ENCODE measurements at places on chromosomes 1 and 21.

DNA sequence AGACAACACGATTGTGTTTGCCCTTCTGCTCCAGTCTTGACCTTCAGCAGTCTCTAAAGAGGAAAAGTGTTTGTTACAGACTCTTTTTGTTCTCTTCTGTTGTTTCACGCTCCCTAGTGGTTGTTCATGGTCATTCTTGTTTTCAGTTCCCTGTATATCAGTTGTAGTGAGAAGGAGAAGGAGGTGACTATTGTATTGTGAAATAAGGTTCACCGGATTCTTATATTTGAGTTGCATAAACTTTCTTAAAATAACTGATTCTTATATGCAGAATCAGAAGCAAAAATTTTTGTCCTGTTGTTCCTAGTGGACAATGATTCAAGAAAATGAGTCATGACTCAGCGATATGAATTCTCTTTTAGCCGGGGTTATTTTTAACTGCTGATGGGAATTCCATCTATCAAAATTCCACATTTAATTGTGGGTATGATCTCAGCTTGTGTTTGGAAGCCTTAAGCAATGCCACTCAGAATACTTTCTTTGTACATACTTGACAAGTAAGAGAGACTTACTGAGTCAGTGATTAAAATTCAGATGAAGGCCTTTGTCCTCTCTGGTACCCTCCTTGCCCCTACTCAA lies 152.2 kb downstream of the CLEC20A start:
- DNase-seq, result no peak

GRCh38 chr1:183019860-183020259 lies 3.4 kb upstream of the LAMC1 start:
- no peak for DNase-seq

- peak; percentile 76 for DNase-seq
These were observed 3.1 kb upstream of the YRDC start for GRCh38 chr1:37811027-37811655.

DNA sequence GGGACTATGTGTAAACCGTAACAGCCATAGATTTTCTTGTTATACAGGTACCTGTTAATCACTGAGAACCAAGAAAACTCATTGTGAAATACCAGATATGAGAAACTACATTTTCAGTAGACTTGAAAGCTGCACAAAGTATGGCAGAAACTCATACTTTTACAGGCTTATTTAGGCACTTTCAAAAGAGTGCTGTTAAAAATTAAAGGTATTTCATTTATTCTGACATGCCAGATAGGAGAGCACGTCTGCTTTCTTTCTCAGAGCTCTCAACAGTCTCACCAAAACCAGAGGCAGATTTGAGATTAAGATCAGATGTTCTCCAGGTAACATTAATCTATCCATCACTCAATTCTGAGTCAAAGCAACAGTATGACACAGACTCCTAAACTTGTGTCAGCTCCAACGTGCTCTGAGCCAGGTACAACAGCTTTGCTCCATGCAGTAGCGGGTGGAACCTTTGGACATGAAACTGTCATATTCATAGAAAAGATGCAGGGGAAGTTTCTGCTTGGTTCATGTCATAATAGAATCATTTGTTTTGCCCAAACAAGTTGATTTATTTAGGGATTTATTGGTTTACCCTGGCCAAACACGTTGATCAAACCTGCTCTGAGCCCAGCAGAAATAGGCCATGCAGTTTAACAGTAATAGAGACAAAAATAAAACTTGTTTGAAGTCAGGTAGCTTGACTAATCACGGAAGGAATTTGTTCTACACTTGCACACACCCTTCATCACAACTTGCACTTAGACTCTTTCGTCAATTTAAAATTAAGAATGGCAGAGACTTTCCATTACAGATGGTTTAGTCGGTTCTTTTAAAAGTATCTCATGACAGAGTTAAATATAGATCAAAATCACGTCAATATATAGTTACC lies 20.8 kb upstream of the TSNAX start:
- DNase-seq, result no peak

DNA sequence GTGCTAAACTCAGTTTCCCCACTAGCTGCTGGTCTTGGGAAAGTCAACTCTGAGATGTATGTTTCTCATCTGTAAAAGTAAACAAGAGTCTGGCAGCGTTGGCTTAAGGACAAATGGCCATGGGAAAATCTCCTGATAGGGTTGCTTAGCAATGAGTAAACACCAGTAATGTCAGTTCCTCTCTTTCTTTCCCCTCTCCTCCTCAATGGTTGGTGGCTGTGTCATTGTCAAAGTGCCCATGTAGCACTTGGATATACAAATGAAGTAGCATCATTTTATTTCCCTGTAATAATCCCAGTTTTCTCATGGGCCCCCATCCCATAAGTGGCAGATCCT lies 2.2 kb upstream of the FYB2 start:
- peak; percentile 8 for DNase-seq

- DNase-seq, result no peak
These were observed 17.3 kb downstream of the C8B start for GRCh38 chr1:56948403-56949023.

DNA sequence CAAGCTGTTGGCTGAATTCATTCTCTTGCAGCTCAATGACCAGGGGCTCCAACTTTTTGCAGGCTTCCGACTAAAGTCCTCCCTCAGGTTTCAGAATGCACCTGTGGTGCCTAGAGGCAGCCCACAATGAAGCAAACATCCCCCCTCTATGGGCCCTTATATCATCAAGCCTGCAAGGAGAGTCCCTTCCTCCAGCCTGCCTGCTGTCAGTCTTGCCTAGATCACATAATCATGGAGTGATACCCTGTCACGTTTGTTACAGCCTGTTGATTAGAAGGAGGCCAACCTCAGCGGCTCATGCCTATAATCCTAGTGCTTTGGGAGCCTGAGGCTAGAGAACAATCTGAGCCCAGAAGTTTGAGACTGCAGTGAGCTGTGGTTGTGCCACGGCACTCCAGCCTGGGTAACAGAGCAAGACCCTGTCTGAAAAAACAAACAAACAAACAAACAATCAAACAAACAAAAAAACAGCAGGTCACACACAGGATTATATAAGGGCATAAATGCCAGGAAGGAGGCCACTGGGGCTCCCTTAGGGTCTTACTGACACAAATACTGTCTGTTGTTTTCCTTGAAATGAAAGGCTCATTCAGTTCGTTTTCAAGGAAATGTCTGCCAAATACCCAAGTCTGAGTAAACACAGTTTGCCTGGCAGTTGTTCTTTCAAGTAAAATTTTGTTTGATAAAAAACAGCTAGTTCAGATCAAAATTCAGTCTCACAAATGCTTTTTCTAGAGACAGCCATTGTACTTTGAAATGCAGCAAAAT lies 4.7 kb upstream of the SPRR3 start:
- no peak for DNase-seq

- DNase-seq, result no peak
These were observed 104.0 kb downstream of the PAX7 start for GRCh38 chr1:18734461-18735223.

GRCh38 chr21:25806060-25806459 lies 71.3 kb downstream of the GABPA start:
- DNase-seq, result no peak

DNA sequence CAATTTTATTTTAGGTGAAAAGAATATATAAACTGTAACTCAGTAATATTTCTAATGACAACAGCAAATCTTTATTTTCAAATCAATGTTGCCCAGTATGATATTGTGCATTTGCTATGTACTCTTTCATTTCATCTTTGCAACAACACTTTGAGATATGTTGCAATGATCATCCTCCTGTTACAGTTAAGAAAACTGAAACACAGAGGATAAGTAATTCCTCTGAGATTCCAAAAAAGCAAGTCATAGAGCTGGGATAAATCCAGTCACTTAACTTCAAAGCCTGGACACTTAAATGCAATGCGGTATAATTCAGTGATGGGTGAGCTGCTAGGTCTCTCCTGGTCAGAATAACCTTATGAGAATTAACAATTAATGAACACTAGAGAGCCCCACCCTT lies 48.6 kb upstream of the EXO1 start:
- DNase-seq, result no peak

DNA sequence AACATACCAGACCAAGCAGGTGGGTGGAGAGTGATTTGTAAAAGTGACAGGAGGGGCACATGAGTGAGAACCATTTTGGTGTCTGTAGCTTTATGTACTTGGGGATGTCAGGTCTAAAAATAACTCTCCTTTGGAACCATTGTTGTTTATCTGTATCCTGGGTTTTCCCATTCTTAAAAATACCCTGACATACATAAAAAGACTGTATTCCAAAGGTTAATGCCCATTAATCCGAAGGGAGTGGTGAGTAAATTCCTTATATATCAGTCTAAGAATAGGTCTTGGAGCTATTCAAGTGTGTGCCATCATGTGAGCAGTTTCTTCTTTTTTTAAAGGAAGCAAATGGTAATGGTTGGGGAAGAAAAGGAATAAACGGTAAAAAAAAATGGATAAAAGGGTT lies 117.5 kb downstream of the TGFB2 start:
- no peak for DNase-seq

DNA sequence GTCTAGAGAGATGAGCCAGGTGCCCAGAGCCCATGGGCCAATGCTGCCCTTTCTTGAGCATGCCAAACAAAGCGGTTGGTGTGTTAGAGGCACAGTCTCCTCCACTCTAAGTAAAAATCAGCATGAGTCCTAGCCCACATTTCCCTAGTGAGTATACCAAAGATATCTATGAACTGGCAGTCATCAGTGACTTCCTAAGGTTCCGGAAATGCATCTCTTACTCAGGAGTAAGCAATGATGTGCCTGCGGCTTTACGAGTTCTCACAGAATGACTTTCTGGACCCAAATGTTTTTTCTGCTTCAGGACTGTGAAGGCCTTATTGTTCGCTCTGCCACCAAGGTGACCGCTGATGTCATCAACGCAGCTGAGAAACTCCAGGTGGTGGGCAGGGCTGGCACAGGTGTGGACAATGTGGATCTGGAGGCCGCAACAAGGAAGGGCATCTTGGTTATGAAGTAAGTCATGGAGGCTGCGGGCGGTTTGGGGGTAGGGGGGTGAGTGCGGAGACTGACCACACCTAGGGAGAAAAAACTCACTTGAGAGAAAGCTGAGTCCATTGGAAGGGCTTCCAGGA lies 9.2 kb downstream of the PHGDH start:
- DNase-seq, result no peak

- DNase-seq, result no peak
These were observed 45.9 kb downstream of the OLIG1 start for GRCh38 chr21:33115631-33116510.

DNA sequence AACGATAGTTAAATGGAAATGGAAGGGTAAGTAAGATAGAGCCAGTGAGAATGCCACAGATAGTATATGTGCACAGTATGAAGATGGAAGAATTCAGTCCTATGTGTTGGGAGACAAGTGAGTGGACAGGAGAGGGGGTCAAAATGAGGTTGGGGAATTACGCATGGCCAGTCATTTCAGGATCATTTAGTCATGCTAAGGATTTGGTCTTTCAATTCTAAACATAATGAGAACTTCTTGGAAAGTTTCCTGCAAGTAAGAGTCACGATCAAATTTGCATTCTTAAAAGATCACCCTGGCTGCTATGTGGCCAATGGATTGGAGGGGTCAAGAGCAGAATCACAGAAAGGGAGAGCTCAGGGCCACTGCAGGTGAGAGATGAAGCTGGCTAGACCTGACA lies 64.0 kb upstream of the KCNK2 start:
- DNase-seq, result no peak

DNA sequence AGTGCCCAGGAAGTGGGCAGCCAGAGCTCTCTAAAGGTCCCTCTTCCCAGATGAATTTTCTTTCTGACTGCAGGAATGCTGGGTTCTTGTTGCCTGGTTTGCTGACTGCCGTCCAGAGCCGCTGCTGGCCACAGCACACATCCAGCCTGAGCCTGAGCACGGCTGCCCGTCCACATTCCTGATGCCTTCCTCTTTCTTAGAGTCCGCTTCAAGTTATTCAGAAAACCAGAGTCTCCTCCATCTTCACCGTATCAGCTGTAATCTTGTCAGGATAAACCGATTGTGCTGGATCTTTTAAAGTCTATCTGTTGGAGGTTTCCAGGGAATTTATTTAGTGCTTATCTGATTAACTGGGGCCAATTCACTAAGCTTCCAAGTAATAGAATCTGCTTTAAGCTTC lies 84.8 kb upstream of the BCAR3 start:
- no peak for DNase-seq

DNA sequence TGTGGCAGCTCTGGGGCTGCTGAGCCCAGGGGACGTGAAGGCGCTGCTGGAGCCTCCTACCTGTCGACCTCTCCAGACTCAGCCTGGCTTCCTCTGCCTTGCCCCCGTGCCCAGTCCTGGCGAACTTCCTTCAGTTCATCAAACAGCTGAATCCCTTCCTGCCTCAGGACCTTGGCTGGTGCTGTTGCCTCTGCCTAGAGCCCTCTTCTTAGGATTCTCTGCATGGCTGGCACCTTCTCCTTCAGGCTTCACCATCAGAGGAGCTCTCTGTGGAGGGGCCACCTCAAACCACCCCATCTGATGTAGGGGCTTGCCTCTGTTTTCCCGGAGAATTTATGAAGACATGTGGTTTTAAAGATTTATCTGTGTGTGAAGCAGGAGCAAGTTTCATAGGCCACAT lies 23.4 kb upstream of the ATF3 start:
- DNase-seq, result no peak

- no peak for DNase-seq
These were observed 252.1 kb upstream of the SGIP1 start for GRCh38 chr1:66281808-66282207.

DNA sequence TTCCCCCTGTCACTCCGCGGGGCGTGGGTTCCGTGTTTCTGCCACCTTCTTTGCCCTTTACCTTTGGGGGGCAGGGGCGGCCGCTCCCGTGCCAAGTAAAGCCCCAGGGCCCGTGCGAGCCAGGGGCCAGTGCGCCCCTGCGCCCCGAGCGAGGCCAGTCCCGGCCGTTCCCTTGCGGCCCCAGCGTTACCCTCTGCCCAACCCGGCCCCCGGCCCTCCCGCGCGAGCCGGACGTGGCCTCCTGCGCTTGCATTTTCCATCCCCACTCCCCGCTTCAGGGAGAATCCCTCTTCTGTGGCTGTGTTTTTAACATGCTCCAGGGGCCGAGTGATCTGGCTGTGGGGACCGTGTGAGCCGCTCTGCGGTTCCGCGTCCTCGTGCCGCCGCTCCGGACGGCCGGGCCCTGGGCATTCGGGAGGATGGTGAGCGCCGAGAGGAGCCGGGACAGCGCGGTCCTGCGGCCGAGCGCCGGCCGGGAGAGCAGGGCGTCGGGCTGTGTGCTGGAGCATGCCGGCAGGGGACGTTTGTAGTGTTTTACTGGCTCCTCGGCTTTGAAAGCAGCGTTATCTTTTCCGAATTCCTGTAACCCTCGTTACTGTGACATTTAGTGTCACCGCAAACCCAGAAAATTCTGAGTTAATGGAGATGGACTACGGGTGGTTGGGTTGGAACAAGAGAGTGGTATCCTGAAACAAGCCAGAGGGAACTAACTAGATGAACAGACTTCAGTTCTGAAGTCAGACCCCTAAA lies 1.0 kb downstream of the GALNT2 start:
- DNase-seq, result peak; percentile 52

DNA sequence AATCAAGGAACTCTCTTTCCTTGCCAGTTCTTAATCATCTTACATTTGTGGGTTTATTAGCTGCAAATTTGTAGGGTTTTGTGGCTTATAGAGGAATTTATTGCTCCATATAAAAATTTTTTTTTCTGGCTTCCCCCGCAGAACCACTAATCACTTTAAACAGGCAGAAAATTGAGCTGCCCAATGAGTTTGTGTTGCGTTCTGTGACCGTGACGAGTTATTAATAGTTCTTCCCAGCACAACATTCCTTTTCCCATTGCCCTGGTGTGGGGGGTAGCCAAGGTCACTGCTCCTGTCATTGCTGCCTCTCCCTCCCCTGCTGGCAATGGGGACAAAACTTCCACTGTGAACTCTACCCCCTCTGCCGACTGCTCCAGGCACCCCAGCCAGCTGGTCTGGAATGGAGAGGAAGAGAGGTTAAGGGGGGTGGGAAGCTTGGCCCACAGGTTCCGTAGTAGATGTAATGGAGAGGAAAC lies 55.1 kb downstream of the UBE2T start:
- DNase-seq, result no peak

Data from B cell (primary cell).